ENCODE measurements at places on chromosomes 3 and 15.
A peak's percentile ranks its signal among the peaks of the same experiment; 100 is the strongest.

DNA sequence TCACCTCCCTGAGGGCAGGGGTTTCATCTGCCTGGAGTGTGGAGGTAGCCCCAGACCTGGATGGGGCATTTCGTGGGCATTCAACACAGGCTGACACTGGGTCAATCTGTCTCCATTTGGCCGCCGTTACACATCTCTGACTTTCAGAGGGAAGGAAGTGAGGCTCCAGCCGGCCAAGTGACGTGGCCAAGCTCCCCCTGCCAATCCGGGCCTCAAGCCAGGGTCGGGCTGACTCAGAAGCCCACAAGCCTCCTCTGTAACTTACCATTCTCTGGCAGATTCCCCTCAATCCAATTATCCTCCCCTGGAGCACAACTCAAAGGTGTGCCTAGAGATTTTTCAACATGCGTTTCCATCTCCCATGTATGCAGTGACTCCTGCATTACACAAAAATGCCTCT lies 227.6 kb downstream of the KLF13 start:
- DNase-seq: peak; percentile 14

GRCh38 chr3:177483182-177483967 lies 286.1 kb upstream of the TBL1XR1 start:
- DNase-seq: no peak

- DNase-seq: no peak
Measured at GRCh38 chr15:73789521-73790240, 36.5 kb upstream of the INSYN1 start.

DNA sequence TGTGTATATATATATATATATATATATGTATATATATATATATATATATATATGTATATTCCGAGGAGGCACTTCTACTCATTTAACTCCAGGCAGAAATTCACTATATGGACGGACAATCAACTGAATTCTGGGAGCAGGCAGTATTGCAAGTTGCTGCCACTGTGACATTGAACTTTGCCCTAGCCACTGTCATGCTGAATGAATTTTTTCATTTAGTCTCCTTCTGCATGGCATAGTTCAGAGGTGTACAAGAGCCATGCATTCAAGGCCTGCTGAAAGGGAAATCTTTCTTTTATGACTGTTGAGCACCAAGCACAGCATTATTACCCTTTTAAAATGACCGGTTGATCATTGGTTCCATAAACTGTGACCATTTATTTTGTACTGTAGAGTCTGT lies 176.2 kb upstream of the THRB start:
- DNase-seq: no peak

DNA sequence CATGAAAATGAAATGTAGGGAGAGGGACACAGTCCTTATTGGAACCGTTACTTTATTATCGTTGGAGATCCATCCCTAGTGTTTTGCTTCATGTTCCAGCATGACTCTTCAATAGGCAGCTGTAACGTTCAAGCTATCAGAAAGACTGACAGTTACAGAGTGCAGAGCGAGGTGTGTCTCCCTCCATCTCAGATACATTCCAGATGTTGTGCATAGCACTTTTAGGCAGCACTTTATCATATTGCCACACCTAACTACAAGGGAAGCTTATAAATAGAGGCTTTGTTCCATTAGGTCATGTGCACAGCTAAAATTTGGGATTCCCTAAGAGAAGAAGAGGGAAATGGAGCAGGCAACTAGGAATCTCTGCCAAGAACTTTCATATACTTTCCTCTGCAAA lies 1009.6 kb downstream of the ROBO2 start:
- DNase-seq: no peak

DNA sequence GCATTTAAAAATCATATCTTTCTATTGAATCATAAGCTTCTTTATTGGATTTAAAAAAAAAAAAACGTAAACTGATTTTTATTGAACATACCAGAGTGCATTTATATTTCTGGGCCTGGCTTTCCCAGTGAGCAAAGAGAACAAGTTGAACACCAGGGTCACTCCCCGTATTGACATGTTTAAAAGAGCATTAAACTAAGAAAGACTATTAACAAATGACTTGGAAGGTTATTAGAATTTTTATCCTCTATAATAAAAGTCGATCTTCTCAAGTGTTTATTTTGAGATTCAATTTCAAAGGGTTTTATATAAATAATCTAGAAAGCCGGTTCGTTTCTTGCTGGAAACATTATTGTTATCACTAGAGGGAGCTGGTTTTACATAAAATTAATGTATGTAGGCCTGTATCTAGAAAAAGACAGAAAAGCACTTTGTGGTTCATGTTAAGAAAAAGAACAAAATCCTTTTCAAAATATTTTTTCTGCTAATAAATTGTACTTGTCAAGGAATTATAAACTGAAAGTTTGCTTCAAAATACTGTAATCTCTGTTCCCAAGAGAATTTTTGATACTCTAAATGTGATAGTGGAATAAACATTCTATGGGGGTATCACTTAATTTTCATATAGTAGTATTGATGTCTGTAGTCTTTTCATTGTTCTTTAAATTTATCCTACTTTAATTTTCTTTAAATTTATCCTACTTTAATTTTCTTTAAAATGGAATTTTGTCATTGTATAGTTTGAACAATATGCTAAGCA lies 321.8 kb upstream of the MME start:
- peak; percentile 19 for DNase-seq

DNA sequence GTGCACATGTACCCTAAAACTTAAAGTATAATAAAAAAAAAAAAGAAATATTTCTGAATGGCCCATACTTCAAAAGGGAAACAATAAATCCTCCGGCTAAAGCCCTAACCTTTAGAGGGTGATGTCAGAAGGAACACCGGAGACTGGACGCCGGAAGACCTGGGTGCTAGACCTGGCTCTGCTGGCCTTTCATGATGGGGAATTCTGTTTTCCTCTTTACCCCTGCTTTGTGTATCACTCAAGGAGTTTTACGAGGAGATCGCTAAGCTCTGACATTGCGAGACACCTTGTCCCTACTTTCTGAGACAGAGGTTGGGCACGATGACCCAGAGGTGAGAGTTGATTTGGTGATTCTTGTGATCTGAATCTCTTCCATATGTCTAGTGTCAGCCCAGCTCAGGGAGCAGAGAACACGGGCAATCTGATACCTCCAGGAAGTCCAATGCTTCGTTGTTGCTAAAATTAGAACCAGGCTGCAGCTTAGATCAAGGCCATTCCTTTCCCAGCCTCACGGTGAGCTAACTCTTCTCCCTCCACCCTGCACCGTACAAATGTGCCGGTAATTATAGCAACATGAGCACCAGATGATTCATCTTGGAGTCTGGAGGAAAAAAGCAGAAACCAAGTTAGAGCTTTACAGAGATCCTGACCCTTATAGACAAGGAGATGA lies 42.0 kb upstream of the CFAP161 start:
- peak; percentile 68 for DNase-seq

DNA sequence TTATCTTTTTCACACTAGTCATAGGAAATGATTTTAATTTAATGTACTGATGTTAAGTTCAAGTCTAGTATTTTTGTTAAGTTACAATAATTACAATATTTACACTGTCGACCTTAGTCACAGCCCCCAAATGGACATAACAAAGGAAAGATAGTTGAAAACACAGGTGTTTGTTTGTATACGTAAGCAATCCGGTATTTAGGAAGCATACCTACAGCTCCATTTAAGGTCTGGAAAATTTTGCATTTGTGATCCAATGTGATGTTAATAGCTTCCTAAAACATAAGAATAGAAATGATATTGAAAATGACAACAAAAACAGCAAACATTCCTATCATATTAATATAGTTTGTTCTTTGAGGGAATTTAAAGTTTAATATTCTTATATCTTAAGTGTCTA lies 56.9 kb downstream of the PLOD2 start:
- DNase-seq: no peak

GRCh38 chr3:66553441-66554113 lies 52.8 kb upstream of the LRIG1 start:
- DNase-seq: no peak

GRCh38 chr3:194103983-194104751 lies 31.8 kb upstream of the HES1 start:
- DNase-seq: no peak

- no peak for DNase-seq
Measured at GRCh38 chr15:76987896-76988860, 6.7 kb upstream of the PSTPIP1 start.

GRCh38 chr3:147218965-147219364 lies 187.4 kb downstream of the ZIC4 start:
- no peak for DNase-seq

GRCh38 chr3:197093871-197094270 lies 64.3 kb upstream of the MELTF start:
- DNase-seq: no peak

DNA sequence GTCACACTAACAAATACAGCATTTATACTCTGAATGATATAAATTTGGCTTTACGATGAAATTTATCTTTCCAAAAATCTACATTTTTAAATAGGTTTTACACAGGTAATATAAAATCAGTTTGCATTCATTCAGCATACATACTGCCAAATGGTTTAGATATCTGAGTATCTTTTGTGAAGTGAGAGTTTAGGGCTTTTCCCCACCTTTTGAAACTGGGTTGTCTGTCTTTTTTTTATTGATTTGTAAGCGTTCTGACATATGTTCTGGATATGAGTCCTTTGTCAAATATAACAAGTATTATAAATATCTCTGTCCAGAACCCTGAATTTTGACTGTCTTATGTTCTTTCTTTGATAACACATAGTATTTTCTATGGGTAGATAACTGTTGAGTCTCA lies 42.4 kb downstream of the GABPB1 start:
- DNase-seq: no peak

DNA sequence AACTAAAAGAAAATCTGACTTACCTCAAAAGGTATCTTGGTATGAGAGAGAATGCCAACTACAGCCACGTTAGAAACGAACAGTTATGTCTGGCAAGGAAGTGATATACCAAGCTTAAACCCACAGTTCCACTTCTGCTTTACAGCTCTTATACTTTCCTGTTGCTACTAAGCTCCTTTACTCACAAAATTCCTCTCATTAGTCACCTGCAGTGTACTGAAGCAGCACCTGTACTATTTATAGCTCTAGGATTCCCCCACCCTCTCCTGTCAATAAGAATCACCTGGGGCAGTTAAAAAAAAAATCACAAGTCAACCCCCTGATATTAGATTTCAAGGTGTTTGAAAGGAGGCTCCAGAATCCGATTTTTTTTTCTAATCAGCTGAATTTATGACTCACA lies 2.9 kb upstream of the TMEM266 start:
- no peak for DNase-seq

DNA sequence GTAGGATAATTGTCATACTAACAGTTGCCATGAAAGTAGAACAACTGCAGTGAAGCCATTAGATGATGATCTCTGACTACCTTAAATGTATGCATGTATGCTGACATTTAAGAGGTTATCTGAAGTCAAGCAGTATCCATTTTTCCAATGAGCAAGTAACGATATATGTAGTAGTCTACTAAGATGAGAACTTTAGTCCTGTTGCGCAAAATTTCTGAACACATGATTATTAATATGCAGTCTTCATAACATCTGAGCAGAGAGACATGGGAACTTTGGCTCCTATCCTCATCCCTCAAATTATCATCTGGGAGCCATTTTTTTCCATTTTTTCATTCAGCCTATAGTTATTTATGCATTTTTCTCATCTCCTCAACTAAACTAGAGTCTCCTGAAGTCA lies 79.2 kb downstream of the MME start:
- DNase-seq: no peak

DNA sequence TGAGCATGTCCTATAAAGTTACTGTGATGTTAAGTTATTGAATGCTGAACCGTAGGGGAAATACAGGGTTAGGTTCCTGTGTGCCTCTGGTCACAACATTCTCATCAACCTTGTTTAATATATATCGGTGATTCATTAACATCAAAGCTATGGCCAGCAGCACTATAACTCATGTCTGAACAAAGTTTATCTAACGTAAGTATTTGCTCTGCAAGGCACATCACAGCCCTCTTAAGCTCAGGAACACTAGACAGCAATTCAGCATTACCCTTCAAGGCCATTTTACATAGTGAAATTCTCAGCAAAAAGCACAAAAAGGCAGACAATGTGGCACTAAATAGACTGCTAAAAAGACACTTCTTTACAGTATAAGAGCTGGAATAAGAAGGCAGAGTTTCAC lies 48.2 kb upstream of the FNDC3B start:
- DNase-seq: no peak

DNA sequence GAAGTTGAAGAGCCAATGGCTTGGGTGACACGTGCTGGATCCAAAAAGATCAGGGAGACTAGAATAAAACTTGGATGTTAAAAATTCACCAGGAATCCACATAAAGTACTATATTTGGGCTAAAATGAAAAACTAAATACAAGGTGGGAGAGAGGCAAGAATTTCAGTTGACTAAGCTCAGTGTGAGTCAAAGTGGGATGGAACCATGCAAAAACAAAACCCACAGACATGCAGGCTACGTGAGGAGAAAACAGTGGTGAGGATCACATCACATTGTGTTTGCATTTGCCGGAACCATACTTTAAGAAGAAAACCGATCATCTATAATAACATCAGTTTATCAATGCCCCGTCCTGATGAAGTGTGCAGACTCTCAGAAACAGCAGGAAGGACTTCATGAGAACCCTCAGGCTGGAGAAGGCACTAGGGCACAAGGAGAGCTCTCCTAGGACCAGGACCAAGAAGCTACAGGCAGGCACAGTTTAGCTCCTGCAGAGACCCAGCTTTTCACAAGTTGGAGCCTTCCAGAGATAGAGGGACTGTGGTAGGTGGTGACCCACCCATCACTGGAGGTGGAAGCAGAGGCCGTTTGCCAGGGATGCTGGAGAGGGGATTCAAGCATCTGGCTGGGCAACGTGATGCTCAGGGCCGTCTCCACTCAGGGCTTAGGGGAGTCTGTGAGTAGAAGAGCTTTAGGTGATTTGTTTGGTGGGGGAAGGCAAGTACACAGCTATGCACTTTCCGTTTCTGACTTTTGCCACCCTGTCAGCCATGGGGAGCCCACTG lies 29.0 kb upstream of the NR2E3 start:
- no peak for DNase-seq

DNA sequence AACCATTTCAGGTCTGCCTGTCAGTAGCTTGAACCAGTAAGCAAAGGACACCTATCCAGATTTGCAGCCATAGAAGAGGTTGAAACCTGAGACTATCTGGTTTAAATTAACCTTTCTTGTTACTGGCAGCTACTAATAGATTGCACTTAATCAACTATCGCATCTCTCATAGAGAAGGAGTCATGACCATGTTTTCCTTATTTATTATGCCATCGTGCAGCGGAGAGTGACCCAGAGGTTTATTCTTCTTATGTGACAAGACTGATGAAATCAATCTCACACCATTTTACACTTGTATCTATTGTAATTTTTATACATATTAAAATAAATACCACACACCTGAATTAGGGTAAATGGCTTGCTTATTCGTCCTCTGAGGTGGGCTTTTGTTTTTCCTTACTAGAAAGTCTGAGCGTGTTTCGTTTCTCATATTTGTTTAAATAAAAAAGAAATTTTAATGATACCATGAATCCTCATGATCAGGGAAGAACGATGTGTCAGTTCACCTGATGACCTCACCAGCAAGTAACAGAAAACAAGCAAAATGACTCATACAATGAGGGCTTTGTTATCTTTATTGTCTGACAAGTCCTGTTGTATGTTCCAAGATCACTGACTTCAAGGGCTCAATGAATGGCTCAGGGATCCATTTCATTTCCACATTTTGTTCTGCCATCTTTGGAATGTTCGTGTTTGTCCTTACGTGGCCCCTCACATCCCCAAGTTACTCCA lies 379.5 kb upstream of the DPH6 start:
- DNase-seq: no peak

- DNase-seq: no peak
Measured at GRCh38 chr15:39649757-39650156, 68.9 kb downstream of the THBS1 start.

All from muscle of arm (tissue), 14 donors.